Sciatic nerve (tissue), 2 donors: ENCODE measurements at places on chromosomes 4 and X. TPM values are rescaled to one million over a fixed set of nuclear protein-coding genes. Genes with fewer than 3 reads are reported as not detected.

The KCND1 gene
- total RNA-seq: 2.5 TPM

GRCh38 chrX:111339212-111339611, 68.9 kb upstream of the CAPN6 start:
- DNase-seq: no peak

GRCh38 chr4:5893004-5893580, at the start of gene CRMP1:
CRMP1 (minus strand) TSS chr4:5893086; CDS start chr4:5892969, 117 bp downstream.
- no peak for DNase-seq

- DNase-seq: no peak
Measured at GRCh38 chrX:120446498-120446897, 22.6 kb downstream of the LAMP2 start.

GRCh38 chrX:83510510-83511062, 2.5 kb downstream of the POU3F4 start:
- no peak for DNase-seq

DNA sequence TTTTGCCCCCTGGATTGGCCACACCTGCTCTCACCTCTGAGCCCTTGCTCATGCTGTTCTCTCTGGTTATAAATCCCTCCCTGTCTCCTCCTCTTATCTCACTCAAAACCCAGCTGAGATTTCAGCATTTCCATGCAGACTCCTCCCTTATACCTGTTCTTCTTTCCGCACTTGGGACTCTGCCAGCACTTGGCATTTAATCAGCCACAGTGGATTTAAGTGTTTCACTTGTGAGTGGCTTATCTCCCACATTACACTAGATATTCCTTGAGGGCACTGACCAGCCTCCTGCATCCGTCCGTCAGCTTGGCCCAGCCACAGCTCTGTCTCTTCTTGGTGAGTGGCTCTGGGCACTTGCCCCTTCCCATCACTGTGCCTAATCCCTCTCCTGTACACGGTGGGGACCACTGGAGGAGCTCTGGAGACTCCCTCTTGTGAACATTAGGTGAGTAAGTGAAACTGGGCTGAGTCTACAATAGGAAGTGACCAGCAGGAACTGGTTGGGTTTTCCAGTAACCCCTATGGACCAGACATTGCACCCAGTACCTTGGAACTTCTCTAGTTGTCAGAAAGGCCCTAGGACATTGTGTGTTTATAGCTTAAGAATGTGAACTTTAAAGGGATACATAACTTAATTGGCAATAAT, 19.9 kb downstream of the FGFBP1 start:
- no peak for DNase-seq

The MAGEB10 gene
- total RNA-seq: not detected

DNA sequence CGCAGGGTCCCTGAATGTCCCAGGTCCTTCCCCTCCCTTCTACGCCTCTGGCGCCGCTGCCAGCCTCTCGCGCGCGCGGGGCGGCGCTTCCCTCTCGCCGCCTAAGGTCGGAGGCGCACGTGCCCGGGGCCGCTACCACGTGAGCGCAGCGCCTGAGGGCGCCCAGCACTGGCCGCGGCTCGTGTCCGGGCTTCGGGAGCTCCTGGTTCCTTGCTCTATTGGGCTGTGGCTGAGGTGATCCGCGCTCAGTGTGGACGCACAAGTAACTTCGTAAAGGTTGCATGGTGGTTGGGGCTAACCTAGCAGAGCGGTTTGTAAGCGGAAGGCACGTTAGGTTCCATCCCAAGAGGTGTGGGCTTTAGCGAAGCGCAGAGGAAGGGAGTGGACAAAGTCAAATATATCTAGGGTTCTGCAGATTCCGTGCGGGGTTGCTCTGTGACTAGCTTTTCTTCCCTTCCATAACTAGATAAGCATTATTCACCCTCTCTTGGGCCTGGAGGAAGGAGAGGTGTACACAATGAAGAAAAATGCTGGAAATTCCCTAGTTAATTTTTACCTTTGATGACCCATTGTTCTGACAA, 1.8 kb downstream of the TLL1 start:
- peak; percentile 56 for DNase-seq
